ENCODE measurements at places on chromosomes 12 and 14.

DNA sequence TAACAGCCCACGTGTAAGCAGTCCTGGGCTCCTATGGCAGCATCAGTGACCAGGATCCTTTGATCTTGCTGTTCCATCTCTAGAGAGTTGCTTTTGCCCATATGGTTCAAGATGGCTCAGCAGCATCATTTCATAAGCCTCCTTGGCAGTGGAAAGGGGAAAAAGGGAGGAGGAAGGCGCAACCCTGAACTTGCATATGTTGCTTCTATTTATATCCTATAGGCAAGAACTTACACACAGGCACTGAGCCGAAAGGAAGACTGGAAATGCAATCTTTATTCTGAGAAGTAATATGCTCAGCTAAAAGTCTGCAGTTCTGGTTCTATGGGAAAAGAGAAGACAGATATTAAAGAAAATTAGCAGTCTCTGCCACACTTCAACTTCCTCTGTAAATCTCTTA, 167.7 kb upstream of the PLXNC1 start:
- DNase-seq: peak; percentile 41

DNA sequence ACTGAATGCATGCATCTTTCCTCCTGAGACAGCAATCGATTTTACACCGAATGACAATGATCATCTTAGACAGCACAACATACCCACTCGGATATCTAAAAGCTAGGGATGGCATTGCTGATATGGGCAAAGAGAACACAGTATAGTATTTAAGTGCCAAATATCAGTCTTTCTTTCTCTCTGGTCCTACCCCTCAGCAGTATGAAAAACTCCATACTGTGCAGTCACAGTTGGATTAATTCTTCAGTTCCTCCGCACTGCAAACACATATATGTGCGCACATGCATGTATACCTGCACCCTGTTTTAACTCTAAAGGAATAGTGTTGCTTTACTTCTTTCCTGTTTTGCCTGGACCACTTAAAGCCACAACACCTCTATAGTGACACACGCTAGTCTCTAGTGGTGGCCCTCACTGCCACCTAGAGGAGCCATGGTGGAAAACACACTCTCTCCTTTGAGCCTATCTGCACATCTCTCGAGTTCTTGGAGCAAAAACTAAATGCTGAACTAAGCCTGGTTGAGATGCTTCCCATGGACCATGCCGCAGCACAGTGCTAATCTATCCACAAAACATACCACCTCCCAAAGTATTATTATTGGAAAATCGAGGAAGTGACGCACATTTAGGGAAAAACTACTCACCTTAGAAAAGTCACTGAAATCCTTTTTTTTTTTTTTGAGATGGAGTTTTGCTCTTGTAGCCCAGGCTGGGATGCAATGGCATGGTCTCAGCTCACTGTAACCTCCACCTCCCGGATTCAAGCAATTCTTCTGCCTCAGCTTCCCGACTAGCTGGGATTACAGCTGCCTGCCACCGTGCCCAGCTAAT, 11.9 kb downstream of the TMEM52B start:
- peak; percentile 71 for DNase-seq

DNA sequence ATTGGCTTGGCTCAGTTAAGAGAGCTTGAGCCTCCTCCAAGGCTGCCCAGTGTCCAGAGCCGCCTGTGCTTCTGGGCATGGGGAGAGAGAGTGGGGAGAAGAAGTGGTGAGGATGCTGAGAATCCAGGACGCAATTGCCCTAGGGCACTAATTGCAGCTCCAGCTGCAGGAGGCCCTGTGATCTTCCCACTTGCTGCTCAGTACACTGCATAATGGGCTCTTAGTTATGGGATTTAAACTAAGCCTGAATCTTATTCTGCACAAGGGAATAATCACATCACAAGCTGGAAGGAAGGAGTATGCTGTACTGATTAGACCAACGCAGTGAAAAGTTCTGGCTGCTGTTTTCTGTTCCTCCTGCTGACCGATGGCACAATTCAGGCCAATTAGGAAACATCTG, 101.0 kb upstream of the PRMT8 start:
- DNase-seq: no peak

GRCh38 chr14:36087411-36087810, 89.1 kb downstream of the PTCSC3 start:
- no peak for DNase-seq

GRCh38 chr12:54648265-54648664, at the start of gene DCD:
TSS of gene DCD (minus strand) at chr12:54648365. CDS start at chr12:54648303, 62 bp downstream.
- no peak for DNase-seq

GRCh38 chr14:35835208-35835982, 9.3 kb downstream of the BRMS1L start:
- DNase-seq: no peak

- no peak for DNase-seq
Observed at GRCh38 chr12:95877622-95878021, 18.9 kb downstream of the SNRPF start.

- no peak for DNase-seq
Observed at GRCh38 chr12:107310621-107311020, 217.3 kb upstream of the CRY1 start.

GRCh38 chr12:10386857-10387256, 3.0 kb downstream of the KLRK1 start:
- DNase-seq: no peak

- no peak for DNase-seq
Observed at GRCh38 chr12:79512068-79512467, 178.7 kb downstream of the PAWR start.

- peak; percentile 99 for DNase-seq
Observed at GRCh38 chr14:64654246-64654900, 49.9 kb upstream of the PLEKHG3 start.

DNA sequence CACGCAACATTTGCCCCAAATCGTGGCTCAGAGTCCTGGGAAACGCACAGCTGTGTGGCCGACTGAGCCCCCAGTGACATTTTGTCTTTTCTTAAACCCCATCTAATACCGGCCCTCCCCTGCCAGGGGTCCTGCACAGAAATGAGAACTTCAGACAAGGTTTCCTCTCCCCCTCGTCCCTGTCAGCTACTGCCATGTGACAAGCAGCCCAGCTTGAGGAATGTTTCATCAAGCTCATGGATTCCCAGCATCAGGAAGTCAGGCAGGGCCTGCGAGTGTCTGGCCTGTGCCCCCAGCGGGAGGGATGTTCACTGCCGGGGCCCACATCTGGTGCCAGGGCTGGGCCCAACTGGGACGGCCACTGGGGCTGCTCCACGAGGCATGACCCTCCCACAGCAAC, 15.9 kb downstream of the MMP17 start:
- DNase-seq: no peak

GRCh38 chr12:91111366-91112325, at the start of gene LUM:
TSS of gene LUM (minus strand) at chr12:91111494. CDS start at chr12:91108979, 2,515 bp downstream.
- no peak for DNase-seq

- no peak for DNase-seq
Observed at GRCh38 chr12:110002676-110003515, 3.7 kb downstream of the ANKRD13A start.

GRCh38 chr12:15322164-15323061, at the start of gene PTPRO:
TSS of gene PTPRO (plus strand) at chr12:15322508.
- DNase-seq: no peak

- no peak for DNase-seq
Observed at GRCh38 chr12:129202109-129202814, 349.0 kb downstream of the GLT1D1 start.

DNA sequence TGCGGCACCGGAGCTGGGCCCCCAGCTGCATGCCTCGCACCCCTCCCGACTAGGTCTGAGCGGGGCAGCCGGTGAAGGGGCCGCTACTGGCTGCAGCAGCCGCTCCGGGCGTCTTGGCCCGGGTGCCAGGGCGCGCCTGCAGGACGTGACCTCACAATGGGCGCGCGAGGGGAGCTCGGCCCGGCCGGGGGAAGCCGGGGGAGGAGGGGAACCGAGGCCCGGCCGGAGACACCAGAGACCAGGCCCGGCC, 353 bp downstream of the BAG5 start:
- no peak for DNase-seq

DNA sequence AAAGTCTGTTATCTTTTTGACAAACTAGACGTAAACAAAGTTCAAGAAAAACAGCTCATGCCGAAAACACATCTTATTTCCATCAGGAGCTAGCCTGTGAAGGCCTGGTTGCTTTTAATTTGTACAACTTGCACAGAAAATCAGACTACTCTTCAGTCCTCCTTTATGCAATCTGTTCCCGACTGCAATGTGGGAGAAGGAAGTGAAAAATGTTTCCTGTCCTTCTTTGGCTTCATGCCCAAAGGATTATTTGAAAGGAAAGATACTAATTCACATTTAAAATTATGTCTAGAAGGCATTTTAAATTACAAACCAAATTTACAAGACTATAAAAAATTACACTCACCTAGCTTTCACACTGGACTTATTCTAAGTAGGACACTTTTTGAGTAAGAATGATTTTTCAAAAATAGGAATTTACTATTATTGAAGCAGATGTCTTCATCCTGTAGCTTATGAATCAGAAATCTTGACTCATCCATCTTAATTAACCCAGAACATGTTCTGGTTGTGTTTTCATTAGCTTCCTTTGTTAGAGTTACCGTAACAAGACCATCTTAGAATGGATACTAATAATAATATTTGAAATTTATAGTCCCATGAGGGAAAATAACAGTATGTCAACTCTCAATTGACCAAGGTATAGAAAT, 272.6 kb downstream of the PRKD1 start:
- no peak for DNase-seq

- DNase-seq: no peak
Observed at GRCh38 chr12:132321321-132322118, 7.9 kb downstream of the GALNT9 start.

DNA sequence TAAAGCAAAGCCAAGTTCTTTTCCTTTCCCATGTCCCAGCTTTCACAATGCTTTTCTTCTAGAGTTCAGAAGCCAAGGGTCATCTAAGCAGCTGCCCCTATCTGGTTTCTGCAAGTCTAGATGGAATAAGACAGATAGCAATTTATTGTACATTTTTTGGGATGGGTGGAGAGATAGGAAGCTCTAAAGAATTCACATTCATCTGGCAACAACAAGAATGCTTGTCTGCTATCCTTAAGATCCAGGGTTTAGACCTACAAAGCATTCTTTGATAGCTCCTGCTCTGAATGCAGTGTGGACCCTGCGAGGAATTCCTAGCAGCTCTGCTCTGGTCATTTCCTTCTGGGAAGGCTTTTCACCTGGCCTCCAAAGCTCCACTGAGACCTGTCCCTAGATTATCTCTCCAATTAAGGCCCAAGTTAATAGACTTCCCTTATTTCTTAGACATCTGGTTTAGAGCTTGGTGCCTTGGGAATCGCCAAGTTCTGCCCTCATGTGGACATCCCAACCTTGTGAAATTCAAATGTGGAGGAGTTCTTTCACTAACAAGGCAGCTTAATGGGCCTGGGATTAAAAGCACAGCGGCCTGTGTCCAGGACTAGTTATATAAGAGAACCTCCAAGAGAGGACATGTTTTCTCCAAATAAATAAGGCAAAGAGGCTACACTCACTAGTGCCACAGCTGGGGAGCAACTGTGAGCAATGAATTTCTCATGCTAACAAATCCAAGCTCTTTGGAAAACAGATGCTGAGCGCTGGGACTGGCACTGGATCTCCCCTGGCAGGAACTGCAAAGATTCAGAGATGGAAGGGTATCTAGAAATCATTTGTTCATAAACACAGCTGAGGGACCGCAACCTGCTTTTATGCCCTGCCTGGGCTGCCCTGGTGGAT, 384.5 kb upstream of the DDHD1 start:
- DNase-seq: no peak

DNA sequence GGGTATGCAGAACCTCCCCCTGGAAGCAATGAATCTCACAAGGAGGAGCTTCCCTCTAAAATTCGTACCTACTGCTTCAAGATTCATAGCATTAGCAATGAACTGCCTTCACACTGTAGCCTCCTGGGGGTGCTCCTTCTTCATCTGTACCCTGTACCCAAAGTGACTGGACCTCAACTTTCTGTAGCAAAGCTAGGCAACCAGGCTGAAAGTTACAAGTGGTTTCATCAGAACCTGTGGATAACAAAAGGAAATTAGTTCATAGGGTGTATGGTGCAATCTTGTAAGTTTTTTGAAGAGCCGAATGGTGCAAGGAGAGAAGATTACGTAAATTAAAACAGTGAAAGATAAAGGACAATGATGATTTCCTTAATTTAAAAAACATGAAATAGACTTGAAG, 1541.7 kb upstream of the FLRT2 start:
- DNase-seq: peak; percentile 91

GRCh38 chr12:132614861-132615578, 3.6 kb upstream of the P2RX2 start:
- peak; percentile 66 for DNase-seq

- peak; percentile 66 for DNase-seq
Observed at GRCh38 chr12:11958221-11959091, 112.3 kb upstream of the BCL2L14 start.

- no peak for DNase-seq
Observed at GRCh38 chr12:131159660-131160059, 206.0 kb downstream of the ADGRD1 start.

GRCh38 chr12:87092421-87092820, 836.2 kb upstream of the MGAT4C start:
- DNase-seq: no peak

- DNase-seq: peak; percentile 79
Observed at GRCh38 chr12:47194501-47194900, 114.7 kb upstream of the AMIGO2 start.

GRCh38 chr14:95770777-95771176, 56.9 kb upstream of the TCL1A start:
- no peak for DNase-seq

GRCh38 chr12:46554460-46554859, 181.9 kb upstream of the SLC38A2 start:
- DNase-seq: no peak

DNA sequence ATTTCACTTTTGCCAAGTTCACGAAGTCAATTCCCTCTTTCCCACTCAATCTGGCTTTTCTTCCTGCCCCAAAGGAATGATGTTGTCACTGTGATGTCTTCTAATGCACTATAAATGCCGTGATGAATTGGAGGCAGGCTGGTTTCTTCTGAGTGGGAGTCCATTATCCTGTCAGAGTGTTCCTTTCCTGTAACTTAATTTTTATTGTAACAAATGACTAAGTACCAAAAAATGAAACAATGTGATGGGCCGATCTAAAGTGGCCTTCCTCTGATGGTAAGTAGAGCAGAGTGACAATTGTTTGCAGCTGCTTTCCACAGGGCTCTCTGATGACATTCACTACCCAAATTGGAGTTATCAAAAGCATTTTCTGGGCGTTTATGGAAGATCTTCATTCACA, 22.2 kb downstream of the TMEM30B start:
- no peak for DNase-seq

- no peak for DNase-seq
Observed at GRCh38 chr12:131950182-131950913, 606 bp downstream of the EP400 start.

DNA sequence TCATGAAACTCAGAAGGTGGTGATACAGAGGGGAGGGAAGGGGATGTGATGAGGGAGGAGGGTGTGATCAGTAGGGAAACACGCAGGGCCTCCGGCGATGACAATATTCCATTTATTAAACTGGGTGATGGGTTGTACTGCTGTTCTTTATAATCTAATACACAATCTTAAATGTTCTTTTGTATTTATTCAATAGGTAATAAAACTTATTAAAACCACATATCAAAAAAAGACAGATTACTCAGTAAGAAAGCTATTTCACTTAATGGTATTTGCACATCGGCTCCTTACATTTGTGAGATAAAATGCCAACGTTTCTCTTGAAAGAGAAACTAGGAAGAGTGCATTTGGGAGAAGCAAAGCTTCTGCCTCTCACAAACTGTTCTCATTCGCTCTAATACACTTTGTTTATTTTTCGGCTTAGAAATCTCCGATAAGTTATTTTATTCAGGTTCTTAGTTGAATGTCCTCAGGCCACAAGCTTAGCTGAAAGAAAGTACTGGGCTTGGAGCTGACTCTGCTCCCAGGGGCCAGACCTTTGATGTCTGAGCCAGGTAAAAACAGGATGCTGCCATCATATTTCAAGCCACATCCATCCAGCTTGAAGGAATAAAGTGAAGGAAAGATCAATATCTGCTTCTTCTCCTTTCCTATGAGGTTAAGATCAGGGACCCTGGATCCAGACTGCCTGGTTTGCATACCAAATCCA, 17.5 kb downstream of the STON2 start:
- DNase-seq: no peak

Data from MV-4-11 (cell line).